ENCODE measurements at places on chromosomes 1 and 21. TPM values are rescaled to one million over a fixed set of nuclear protein-coding genes. Genes with fewer than 3 reads are reported as not detected.

Gene NBPF10
- 0.91 TPM for total RNA-seq

DNA sequence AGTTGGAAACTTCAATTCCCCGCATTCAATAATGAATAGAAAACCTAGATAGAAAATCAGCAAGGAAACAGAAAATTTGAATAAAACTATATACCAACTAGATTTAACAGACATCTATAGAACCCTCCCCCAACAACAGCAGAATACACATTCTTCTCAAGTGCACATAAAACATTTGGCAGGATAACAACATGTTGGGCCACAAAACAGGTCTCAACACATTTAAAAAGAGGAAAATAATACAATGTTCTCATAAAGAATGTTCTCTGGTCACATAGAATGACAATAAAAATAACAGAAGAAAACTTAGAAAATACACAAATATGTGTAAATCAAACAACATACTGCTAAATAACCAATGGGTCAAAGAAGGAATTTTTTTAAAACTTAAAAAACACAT is 24.9 kb downstream of the ITGB3BP start:
- no peak for DNase-seq

- DNase-seq: no peak
These were observed 5.5 kb downstream of the NKAIN1 start for GRCh38 chr1:31234123-31234708.

DNA sequence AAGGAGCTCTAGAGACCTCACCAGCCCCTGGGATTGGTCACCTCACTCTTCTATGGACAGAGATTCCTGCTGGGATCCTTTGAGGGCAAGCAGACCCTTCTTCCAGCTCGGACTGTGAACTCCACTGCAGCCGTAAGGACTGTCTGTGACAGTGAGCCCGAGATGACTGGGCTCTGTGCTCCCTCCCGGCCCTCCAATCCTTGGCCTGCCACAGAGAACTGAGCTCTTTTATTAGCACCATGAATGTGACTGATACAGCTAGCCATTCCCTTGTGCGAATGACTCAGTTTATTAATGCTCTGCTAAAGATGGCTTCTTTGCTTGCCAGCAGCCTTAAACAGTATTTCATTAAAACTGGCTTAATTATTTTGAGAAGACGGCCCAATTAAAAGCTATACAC is 194.6 kb upstream of the LMO4 start:
- no peak for DNase-seq

- no peak for DNase-seq
These were observed 16.8 kb downstream of the PLA2G5 start for GRCh38 chr1:20086800-20087199.

DNA sequence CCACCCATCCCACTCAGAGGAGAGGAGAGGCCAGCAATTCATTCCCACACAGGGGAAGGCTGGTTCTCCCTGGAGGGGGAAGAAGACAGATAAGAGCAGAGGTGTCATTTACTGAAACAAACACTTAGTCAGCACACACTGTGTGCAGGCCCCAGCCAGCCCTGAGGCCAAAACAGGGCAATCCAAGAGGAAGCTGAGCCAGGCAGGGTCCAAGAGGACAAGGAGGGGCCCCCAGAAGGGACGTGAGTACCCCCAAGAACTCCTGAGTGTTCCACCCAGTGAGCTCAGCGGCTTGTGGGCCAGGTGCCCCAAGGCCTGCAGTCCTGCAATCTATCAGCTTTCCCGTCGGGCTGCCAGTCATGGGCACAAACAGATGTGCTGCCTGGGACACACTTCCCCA is 15.8 kb downstream of the ADGRB2 start:
- no peak for DNase-seq

Gene PEAR1
- total RNA-seq: 9.1 TPM

DNA sequence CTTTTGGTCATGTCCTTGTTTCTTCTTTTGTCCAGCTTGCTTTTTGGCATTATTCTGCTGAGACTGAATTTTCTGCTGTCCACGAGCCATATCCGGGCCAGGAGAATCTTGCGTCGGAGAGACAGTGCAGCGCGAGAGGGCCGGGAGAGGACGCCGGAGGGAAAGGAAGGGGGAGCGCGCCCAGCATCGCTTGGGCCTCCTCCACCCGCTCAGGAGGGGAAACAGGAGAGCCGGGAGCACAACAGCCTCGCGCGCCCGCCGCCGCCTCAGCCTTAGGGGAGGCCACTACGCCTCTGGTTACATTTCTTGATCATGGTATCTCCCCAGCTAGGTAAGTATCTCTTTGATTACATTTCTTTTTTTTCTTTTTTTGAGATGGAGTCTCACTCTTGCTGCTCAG is 7.4 kb upstream of the DEGS1 start:
- DNase-seq: no peak

DNA sequence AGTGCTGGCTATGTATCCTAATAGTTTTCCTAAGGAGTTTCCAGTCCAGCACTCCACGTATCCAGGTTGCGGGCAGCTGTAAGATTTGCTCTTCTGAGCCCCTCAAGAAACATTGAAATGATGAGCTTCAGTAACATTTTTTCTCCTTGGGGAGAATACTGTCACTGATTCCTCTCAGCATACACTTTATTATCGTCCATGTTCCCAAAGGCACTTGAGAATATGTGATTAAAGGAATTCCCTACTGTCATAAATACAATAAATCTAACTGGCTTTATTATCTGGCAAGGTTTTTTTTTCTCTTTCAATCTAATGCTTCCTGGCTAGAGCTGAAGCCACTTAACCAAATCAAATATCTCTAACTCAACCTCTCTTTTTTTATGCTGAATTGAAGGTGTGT is 359.2 kb upstream of the PKN2 start:
- no peak for DNase-seq

Gene POLR3GL
- total RNA-seq: 29.0 TPM

Data from esophagus muscularis mucosa (tissue), 4 donors.